ENCODE measurements at places on chromosomes 3 and 15. TPM values are rescaled to one million over a fixed set of nuclear protein-coding genes. Genes with fewer than 3 reads are reported as not detected.

Gene RAD51
- total RNA-seq = 0.42 TPM

Gene CIAO2A
- 27.4 TPM for total RNA-seq

Gene CYB561D2
- 12.2 TPM for total RNA-seq

Gene NANOGP8
- total RNA-seq = 1.2 TPM

Gene AADACL2
- total RNA-seq = 0.24 TPM

Gene ECE2
- not detected for total RNA-seq

Gene BNC1
- total RNA-seq = 0.13 TPM

DNA sequence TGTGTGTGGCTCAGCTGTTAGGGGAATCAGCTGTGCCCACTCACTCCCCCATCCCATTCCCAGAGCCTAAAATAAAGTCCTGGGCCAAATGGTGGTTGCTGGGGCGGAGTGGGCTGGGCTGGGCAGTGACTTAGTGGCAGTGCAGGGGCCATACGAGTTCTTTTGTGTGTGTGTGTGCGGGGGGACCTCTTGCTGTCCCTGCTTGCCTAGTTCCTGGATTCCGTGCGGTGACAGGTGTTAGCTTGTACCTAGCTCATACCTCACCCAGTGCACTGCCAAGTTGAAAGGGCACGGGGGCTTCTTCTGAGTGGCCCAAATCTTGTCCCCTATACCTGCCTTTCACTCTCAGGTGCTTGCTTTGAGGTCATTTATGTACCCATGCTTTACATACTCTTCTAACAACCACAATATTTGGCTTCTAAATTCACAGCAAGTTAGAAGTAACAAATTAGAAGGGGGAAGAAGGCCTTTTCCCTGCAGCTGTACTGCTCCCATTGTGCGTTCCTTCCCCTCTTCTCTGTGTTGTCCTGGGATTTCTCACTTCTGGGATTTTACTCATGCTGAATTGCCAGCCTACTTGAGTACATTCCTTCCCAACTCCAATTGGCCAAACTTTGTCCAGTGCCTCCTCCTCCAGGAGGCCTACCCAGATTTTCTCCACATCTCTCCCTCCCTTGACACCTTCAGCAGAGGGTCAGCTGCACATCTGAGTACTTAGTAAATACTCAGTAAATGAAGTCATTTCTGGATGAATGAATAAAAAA, 66.3 kb upstream of the POLG start:
- H3K27ac ChIP-seq = no peak overlapping the region
- H3K27me3 ChIP-seq = no peaks in the 10 kb centered on the region
- H3K4me3 ChIP-seq = no peak overlapping the region
- H3K36me3 ChIP-seq = no peaks in the 10 kb centered on the region

GRCh38 chr3:42763021-42763420, 10.0 kb downstream of the CCDC13 start:
- H3K27me3 ChIP-seq = no peaks in the 10 kb centered on the region
- no peak overlapping the region for H3K27ac ChIP-seq
- H3K4me3 ChIP-seq = no peak overlapping the region

GRCh38 chr15:25169318-25169717, 214.5 kb downstream of the SNRPN start:
- no peaks in the 10 kb centered on the region for H3K36me3 ChIP-seq
- no peak overlapping the region for H3K4me3 ChIP-seq
- no peaks in the 10 kb centered on the region for H3K4me1 ChIP-seq

- DNase-seq = no peak
- H3K27ac ChIP-seq = no peak overlapping the region
- H3K27me3 ChIP-seq = no peaks in the 10 kb centered on the region
- H3K4me3 ChIP-seq = no peak overlapping the region
Observed at GRCh38 chr3:187920913-187921312, 175.6 kb upstream of the BCL6 start.

DNA sequence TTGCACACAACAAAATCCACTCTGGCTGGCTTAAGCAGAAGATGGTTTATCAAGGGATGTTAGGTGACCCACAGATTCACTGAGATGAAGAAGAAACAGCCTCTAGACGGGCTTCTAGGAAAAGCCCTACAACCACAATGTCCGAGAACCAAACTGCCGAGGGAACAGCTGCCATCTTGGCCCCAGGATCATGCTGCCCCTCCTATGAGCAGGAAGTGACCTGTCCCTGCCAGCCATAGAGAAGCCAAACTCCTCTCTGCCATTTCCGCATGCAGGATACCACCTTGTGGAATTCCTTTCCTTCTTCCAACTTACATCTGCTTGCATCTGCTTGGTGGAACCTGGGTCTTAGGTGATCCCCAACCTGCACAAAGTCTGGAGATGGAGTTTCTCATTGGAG, 11.4 kb upstream of the POMGNT2 start:
- DNase-seq = no peak
- no peaks in the 10 kb centered on the region for H3K4me1 ChIP-seq
- no peak overlapping the region for H3K4me3 ChIP-seq
- H3K36me3 ChIP-seq = no peaks in the 10 kb centered on the region
- no peak overlapping the region for H3K27ac ChIP-seq

DNA sequence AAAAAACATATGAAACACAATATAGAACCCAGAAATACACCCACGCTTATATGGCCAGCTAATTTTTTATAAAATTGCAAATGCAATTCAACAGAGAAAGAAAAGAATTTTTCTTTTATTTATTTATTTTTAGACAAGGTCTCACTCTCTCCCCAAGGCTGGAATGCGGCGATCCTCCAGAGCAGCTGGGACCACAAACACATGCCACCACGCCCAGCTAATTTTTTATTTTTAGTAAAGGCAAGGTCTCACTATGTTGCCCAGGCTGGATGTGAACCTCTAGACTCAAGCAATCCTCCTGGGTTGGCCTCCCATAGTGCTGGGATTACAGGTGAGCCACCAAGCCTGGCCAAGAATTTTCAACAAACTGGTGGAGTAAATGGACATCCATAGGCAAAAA, 117.9 kb downstream of the SCAPER start:
- no peaks in the 10 kb centered on the region for H3K4me1 ChIP-seq
- no peaks in the 10 kb centered on the region for H3K27me3 ChIP-seq
- DNase-seq = no peak
- H3K27ac ChIP-seq = no peak overlapping the region
- no peak overlapping the region for H3K4me3 ChIP-seq
- no peaks in the 10 kb centered on the region for H3K36me3 ChIP-seq

- DNase-seq = no peak
- no peaks in the 10 kb centered on the region for H3K27me3 ChIP-seq
- H3K4me1 ChIP-seq = no peaks in the 10 kb centered on the region
- peak overlapping the region; percentile 68 for H3K27ac ChIP-seq
- H3K4me3 ChIP-seq = no peak overlapping the region
Observed at GRCh38 chr3:40313975-40314860, 4.7 kb downstream of the EIF1B start.

DNA sequence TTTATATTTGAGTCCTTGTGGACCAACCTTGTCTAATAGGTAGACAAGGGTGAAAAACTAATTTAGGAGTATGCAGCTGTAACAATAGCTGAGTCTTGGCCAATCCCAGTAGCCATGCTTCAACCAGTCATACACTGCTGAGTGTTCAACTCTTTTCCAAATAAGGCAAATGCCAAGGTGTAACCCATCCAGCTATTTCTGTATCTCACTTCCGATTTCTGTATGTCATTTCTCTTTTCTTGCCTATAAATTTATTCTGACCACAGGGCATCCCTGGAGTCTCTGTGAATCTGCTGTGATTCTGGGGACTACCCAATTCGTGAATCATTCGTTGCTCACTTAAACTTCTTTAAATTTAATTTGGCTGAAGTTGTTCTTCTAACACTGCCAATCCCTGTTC, 93.2 kb downstream of the MAGI1 start:
- H3K4me3 ChIP-seq = no peak overlapping the region
- H3K27ac ChIP-seq = no peak overlapping the region
- DNase-seq = no peak
- no peaks in the 10 kb centered on the region for H3K4me1 ChIP-seq

- no peak overlapping the region for H3K27ac ChIP-seq
- H3K36me3 ChIP-seq = no peaks in the 10 kb centered on the region
- H3K27me3 ChIP-seq = no peaks in the 10 kb centered on the region
- no peak for DNase-seq
Observed at GRCh38 chr15:88208396-88208795, 48.1 kb downstream of the NTRK3 start.

DNA sequence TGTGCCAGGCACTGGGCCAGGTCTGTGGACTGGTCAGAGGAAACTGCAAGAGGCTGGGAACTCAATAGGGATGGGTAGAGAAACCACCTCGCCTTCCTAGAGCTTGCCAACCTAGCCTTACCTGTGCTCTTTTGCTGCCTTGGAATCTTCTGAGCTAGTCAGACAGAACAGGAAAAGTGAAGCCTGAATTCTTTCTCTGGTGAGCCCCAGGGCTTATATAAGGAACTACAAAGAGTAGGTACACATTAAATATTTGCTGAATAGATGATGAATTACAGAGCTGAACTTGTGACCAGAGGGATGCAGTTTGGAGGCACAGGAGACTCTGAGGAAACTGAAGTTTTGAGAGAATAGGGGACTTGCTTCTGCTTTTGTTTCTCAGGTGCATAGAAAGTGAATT, 15.6 kb upstream of the FBXW12 start:
- H3K27me3 ChIP-seq = no peaks in the 10 kb centered on the region
- no peak overlapping the region for H3K27ac ChIP-seq
- no peaks in the 10 kb centered on the region for H3K4me1 ChIP-seq
- no peak overlapping the region for H3K4me3 ChIP-seq

DNA sequence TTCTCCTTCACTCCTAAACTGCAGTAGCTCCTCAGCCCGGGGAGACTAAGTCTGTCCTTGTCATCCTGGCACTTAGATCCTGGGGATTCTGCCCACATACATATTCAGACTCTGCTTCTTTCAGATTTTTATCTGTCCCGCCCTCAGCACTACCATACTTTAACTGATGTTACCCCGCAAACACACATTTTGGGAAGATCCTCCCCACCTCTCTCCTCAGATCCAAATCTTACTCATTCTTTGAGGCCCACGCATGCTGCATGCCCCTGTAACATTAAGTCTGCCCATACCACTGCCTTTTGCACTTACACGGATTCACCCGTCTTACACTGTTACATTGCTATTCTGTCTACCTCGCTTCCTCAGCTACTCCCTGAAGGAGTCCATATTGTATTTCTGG, 36.1 kb downstream of the SENP8 start:
- H3K36me3 ChIP-seq = no peaks in the 10 kb centered on the region
- no peaks in the 10 kb centered on the region for H3K4me1 ChIP-seq
- no peak overlapping the region for H3K27ac ChIP-seq

- H3K36me3 ChIP-seq = no peaks in the 10 kb centered on the region
- H3K4me1 ChIP-seq = peaks cover 5% of the 10 kb centered on the region
- H3K27me3 ChIP-seq = no peaks in the 10 kb centered on the region
- H3K4me3 ChIP-seq = no peak overlapping the region
- no peak overlapping the region for H3K27ac ChIP-seq
- DNase-seq = no peak
Observed at GRCh38 chr3:155890671-155891190, 20.3 kb downstream of the GMPS start.

DNA sequence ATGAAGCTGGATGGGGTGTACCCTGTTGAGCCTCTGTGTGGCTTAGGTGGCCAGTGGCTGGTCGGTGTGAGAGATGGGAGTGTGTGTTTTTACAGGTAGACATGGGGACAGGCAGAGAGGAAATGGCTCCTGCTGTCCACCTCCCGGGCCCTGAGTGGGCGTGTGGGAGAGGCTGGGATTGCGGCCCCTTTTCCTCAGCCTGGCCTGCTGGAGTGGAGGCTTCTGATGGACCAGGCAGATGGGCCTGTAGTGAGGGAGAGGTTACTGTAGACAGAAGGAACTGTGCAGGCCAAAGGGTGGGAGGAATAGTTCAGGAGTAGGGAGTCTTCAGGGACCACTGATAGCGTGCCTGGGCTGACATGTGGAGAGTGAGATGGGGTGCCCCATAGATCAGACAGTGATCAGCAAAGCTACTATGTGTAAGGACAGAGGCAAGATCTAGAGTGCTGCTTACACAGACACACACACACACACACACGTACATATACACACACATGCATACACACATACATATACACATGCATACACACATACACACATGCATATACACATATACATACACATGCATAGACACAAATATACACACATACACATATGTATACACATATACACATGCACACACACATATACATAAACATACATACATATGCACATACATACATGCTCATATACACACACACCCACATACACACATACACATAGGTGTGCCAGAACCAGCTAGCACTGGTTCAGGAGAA, 26.4 kb downstream of the ACAA1 start:
- H3K4me1 ChIP-seq = no peaks in the 10 kb centered on the region
- H3K36me3 ChIP-seq = no peaks in the 10 kb centered on the region
- no peaks in the 10 kb centered on the region for H3K27me3 ChIP-seq
- DNase-seq = no peak

DNA sequence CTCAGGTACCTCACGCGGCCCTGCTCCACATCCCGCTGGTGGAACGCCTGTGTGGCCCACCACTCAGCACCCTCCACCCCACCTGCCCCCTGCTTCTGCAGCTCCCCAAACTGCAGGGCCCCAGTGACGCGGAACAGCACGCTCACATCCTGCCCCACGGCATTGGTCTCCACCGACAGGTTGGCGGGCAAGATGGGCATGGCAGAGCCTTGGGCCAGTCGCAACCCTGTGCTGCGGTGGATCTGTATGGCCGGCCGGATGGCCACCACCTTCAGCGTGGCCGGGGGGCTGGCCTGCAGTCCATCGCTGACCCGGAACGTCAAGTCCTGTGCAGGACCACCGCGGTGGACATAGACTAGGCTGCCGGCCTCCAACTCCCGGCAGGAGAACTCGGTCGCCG, 23.8 kb downstream of the CSPG4 start:
- no peaks in the 10 kb centered on the region for H3K4me1 ChIP-seq
- no peak overlapping the region for H3K27ac ChIP-seq
- DNase-seq = no peak
- no peaks in the 10 kb centered on the region for H3K27me3 ChIP-seq
- peaks cover 14% of the 10 kb centered on the region for H3K36me3 ChIP-seq
- H3K4me3 ChIP-seq = no peak overlapping the region

GRCh38 chr3:27681249-27681748, 40.8 kb downstream of the EOMES start:
- H3K36me3 ChIP-seq = no peaks in the 10 kb centered on the region
- no peaks in the 10 kb centered on the region for H3K27me3 ChIP-seq
- H3K4me3 ChIP-seq = no peak overlapping the region
- peaks cover 4% of the 10 kb centered on the region for H3K4me1 ChIP-seq
- H3K27ac ChIP-seq = no peak overlapping the region

- no peak for DNase-seq
- no peak overlapping the region for H3K27ac ChIP-seq
- H3K27me3 ChIP-seq = no peaks in the 10 kb centered on the region
- H3K36me3 ChIP-seq = no peaks in the 10 kb centered on the region
- H3K4me1 ChIP-seq = no peaks in the 10 kb centered on the region
Observed at GRCh38 chr3:59595830-59596229, 546.0 kb upstream of the CFAP20DC start.
